ENCODE measurements at places on chromosomes 3 and 15.

GRCh38 chr3:48472673-48472922 is 26.1 kb downstream of the ATRIP start:
- DNase-seq = no peak

DNA sequence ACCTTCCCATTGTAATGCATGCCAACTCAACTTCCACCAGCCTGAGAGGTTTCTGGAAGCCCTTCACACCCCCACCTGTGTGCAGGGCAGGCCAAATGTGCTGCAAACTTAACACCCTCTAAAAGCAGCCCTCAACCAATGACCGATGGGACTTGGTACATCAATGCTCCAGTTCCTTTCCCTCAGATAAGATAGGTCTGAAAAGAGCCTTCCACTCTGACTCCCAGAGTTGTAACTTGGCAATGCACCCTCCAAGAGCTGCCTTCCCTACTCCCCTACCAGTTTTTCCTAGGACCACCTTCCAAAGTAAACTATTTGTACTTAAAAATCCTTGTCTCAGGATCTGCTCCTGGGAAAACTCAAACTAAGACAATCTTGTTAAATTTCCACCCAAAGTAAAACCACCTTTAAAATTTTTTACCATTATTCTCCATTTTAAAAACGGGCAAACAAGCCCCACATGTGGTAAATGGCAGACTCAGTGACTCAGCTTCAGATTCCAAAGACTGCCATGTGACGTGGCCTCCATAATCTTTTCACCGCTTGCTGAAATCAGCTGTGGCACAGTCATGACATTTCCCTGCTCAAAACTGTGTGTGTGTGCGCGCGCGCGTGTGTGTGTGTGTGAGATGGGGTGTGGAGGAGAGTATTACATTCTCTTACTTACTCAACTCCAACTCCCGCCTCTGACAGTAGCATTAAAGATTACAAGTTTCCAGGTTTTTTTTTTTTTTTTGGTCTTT is 17.2 kb downstream of the RASGRP1 start:
- DNase-seq = no peak

GRCh38 chr15:87031540-87032230 is 952.0 kb downstream of the AGBL1 start:
- no peak for DNase-seq

- DNase-seq = no peak
These were observed 6.5 kb upstream of the VILL start for GRCh38 chr3:37984051-37984450.

- DNase-seq = no peak
These were observed 464.5 kb upstream of the TGFBR2 start for GRCh38 chr3:30141927-30142326.
